ENCODE measurements at places on chromosomes 3 and 15. TPM values are rescaled to one million over a fixed set of nuclear protein-coding genes. Genes with fewer than 3 reads are reported as not detected.

RAB11A gene
- total RNA-seq = 246 TPM

DNA sequence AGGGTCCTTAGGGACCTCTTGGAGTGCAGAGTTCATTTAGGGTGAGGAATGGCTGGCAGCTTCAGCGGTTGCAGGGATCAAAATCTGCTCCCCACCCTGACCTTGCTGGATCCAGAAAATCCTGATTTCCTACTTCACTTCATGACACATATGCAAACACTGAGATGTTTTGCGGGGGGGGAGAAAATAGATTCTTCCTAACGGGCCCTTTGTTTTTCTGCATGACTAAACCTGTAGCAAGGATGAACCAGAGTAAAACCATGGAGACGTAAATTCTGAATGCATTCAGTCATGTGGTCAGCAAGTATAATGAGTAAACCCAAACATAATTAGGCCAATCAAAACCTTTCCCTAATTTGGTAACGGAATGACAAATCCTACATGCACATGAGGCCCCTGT, 20.0 kb upstream of the RBP1 start:
- no peak for DNase-seq

CCDC66 gene
- 8.6 TPM for total RNA-seq

DNA sequence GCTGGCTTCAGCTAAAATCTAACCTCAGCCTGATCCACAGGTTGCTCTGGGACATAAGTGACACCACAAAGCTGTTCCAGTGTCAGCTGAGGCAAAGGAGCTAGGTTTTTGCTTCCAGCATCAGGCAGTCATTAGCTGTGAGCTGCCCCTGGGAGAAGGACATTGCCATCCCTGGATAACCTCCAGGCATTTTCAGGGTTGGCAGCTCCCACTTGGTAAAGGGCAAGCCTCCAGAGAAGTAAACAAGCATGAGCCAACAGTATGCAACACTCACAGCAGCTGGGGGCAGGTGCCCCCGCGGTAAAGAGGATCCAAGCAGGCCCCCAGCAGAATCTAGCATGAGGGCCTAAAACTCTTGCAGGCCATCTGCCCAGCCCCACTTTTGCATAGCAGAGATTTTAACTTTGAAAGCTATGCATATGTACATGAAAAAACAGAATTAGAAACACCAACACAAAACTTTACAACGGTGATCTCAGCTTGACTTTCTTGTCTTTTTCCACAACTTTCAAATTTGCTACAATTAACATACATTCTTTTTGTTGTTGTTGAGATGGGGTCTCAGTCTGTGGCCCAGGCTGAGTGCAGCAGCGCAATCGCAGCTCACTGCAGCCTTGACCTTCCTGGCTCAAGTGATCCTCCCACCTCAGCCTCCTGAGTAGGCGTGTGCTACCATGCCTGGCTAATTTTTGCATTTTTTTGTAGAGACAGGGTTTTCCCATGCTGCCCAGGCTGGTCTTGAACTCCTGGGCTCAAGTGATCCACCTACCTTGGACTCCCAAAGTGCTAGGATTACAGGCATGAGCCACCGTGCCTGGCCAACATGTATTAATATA, 83.8 kb upstream of the TPM1 start:
- DNase-seq = no peak

GRCh38 chr3:121654493-121655385, 6.0 kb downstream of the HCLS1 start:
- DNase-seq = no peak

TEX55 gene
- not detected for total RNA-seq

GRCh38 chr3:61537366-61537765, 24.0 kb upstream of the PTPRG start:
- DNase-seq = no peak

- no peak for DNase-seq
Observed at GRCh38 chr15:60396958-60397771, 621 bp downstream of the ANXA2 start.

- DNase-seq = no peak
Observed at GRCh38 chr3:23106666-23107065, 96.5 kb upstream of the UBE2E2 start.

GRCh38 chr3:54756330-54756731, 171.5 kb downstream of the LRTM1 start:
- no peak for DNase-seq

EXOSC7 gene
- 59.9 TPM for total RNA-seq

GRCh38 chr15:101172501-101173071, 79.3 kb downstream of the CHSY1 start:
- no peak for DNase-seq

GRCh38 chr3:94615275-94616065, 552.6 kb downstream of the NSUN3 start:
- no peak for DNase-seq
